ENCODE measurements at places on chromosomes 1 and 21.
A peak's percentile ranks its signal among the peaks of the same experiment; 100 is the strongest.

DNA sequence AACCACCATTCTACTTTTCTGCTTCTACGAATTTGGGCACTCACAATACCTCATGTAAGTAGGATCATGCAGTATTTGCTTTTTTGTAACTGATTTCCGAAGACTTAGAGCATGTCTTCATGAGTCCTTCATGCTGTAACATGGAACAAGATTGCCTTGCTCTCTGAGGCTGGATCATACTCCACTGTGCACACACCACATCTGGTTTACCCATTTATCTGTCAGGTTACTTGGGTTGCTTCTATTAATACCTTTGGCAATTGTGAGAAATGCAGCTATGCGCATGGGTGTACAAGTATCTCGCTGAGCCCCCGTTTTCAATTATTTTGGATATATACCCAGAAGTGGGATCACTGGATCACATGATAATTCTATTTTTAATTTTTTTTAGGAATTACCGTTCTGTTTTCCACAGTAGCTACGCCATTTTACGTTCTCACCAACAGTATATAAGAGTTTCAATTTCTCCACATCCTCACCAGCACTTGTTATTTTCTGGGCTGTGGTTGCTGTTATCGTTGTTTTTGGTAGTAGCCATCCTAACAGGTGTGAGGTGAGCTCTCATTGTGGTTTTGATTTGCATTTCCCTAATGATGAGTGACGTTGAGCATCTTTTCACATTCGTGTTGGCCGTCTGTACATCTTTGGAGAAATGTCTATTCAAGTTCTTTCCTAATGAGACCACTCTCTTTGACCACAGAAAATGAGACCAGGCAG is 10.7 kb upstream of the SLC2A5 start:
- DNase-seq: no peak

DNA sequence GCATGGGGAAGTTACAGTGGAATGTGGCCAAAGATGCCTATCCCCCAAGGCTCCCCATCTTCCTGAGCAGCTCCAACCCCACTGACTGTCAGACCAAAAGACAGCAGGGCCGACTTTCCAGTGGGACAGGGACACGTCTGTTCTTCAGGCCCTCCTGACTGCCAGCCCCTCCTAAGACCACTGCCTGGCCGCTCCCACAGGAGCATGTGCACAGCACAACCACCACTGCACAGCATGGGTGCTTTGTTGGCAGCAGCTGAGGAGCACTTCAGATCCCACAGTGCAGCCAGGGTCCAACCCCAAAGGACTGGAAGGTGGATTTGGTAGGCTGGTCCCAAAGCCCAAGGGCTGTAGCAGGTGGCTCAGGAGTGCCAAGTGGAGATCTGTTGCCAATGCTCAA is 648.3 kb upstream of the BRINP3 start:
- no peak for DNase-seq

DNA sequence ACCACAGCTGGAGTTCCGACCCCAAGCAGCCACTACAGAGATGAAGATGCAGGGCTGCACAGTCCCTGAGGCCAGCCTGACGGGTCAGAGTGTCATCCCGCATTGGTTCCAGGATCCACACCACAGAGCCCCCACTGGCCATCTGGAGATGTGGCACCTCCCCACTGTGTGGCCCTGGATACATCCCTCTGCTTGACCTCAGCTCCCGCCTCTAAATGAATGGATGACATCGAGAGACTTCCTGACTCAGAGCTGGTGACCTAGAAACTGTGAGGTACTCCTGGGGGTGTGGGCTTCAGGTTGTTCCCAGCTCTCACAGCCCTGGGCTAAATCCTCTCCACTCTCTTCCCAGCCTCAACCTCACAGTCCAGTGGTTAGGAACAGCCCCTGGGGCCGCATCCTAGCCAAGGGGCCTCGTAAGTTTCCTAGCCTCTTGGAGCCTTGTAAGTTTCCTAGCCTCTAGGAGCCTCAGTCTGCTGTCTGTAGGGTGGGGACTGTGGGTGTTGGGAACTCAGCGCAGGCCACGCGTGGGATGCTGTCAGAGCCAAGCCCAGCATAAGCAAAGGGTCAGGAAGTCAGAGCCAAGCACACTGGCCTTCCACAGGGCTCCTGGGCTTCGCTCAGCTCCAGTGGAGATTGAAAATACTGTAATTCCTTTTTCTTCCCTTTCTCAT is 87.5 kb upstream of the RUNX3 start:
- no peak for DNase-seq

DNA sequence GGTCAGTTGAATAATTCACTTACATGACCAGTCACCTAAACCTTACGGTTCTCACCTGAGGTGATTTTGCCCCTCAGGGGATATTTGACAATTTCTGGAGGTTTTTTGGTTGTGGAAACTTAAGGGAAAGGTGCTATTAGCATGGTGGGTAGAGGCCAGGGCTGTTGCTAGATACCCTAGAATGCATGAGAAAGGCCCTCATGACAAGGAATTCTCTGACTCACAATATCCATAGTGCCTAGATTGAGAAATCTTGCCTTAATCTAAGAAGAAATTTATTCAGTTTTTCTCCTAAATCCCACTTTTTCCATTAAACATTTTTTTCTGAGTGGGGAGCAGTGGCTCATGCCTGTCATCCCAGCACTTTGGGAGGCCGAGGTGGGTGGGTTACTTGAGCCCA is 119.7 kb downstream of the TGFB2 start:
- no peak for DNase-seq

GRCh38 chr1:171716616-171717015 is 25.2 kb downstream of the VAMP4 start:
- DNase-seq: no peak

- no peak for DNase-seq
These were observed 909 bp upstream of the PAXBP1 start for GRCh38 chr21:32772281-32773047.

- DNase-seq: no peak
These were observed 56.9 kb downstream of the TRABD2B start for GRCh38 chr1:47940326-47940725.

DNA sequence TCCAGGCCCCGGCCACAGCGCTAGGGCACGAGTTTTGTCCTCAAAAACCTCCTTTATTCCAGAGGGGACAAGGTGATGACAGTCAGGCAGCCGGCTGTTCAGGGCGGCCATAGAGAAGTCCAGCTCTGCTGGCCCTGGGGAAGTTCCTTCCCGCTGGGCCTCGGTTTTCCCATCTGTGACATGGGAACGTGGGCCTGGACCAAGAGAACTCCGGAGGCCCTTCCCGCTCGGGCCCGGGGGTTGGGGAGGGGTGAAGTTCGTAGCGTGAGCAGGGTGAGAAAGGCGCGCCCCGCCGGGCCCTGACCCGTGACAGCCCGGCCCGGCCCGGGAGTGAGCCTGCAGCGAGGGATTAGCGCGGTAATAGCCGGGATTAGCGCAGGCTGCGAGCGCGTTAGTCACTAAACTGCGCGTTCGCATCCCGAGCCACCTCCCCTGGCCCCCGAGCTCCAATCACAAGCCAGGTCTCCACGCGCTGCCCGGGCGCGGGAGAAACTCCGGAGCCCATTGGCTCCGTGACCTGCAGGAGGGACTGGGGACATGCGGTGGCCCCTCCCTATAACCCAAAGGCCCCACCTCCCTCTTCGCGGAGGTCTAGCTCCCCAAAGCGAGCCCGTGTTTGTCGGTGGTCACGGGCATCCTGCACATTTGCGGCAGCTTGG is 29.8 kb upstream of the PADI2 start:
- DNase-seq: no peak

- no peak for DNase-seq
These were observed 1643.1 kb upstream of the B3GALT2 start for GRCh38 chr1:194829492-194829891.

DNA sequence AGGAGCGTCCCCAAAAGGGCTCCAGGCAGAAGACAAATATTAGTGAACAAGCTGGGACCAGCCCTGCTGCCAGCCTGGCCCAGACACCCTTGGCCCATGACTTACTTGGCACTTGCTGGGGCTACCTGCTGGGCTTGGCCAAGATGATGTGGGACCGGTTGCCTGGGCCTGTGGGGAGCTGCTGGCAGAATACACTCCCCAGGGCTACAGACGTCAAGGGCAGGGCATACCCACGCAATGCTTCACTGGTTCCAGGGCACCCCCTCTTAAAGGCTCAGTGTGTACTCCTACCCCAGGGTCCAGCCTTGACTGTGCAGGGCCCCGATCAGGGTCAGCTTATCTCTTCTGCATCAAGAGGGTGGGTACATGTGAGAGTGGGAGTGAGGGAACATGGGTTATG is 106.5 kb upstream of the SLC2A1 start:
- no peak for DNase-seq

DNA sequence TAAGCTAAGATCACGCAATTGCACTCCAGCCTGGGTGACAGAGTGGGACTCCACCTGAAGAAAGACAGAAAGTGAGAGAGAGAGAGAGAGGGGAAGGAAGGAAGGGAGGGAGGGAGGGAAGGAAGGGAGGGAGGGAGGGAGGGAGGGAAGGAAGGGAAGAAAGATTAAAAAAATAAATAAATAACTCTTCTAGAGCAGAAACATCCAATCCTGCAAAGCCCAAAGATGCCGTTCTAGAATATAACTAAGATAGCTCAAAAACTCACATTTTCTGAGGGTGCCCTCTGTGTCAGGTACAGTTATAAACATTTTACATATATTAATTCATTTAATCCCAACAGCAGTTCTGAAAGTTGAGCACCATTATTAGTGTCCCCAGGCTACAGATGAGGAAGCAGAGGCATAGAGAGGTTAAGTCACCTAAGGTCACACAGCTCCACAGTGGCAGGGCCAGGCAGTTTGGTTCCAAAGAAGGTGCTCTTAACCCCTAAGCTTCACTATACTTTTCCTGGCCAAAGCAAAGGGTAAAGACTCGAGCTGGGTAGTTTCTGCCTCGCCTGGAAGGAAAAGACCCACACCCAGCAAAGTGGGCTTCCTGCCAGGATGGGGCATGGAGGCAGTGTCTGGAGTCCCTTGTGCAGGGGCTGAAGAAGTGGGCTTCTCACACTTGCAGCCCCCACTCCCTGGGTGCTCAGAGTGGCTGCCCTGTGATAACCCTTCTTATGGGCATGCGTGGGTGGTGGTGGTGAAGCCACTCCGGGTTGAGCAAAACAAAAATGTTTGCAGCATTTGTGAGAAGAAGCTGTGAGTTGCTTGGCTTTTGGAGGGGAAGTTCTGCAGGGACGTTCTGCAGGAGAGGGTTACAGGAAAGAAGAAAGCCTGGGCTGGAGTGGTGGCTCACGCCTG is 7.9 kb upstream of the PIK3CD start:
- no peak for DNase-seq

GRCh38 chr1:216705676-216706075 is 17.6 kb downstream of the ESRRG start:
- DNase-seq: no peak

DNA sequence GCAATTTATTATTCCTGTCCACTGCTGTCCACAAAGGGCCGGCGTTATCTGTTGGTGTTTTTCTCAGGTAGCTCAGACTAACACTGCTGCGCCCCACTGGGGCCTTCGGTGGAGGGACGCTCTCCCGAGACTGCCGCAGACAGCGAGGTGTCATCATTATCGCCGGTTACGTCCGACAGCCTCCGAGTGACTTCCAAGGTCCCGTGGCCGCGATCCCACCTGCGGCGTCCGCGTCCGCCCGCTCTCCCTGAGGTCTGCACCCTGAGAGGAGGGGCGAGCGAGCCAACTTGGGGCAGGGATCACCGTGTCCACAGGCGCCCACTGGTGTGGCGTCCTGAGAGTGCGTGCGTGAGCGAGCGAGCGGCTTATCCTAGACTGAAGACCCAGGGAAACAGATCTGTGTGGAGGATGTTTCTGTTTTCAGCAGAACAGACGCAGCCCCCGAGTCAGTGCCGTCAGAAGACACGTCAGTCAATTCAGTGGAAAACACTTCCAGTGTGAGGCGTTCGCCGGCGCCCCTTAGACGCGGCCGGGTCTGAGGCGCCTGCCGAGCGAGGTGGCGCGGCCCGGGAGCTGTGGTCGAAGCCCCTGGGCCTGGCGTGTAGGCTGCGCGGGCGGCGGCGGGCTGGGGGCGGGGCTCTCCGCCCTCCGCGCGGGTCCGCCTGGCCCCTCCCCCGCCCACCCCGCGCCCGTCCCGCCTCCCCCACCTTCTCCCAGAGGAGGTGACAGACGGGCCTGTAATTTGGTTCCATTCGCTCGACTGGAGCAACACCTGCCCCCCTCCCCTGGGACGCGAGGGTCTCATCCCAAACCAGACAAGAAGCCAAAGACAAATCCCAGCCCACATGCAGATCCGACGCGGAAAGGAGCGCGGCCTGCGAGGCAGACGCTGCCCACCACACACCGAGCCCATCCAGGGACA is 12.6 kb downstream of the NHLH2 start:
- DNase-seq: no peak

DNA sequence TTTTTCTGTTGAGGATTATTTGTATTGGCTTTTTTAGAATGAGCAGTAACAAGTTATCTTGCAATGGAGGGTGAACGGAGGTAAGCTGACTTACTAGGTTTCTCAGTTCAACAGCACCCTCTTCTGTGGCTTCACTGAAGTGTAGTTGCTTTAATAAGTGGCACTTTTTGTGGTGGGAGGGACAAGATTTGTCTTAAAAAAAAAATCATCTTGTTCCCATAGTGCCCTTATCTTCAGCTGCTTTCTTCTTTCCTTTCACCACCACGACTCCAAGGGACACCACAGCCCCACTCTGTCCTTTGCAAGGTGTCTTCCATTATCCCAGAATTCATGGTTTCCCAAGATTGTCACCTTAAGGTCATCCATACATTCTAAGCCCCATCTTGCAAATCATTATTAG is 92.9 kb downstream of the PIGK start:
- DNase-seq: peak; percentile 47

- no peak for DNase-seq
These were observed 3.1 kb downstream of the ADAMTSL4 start for GRCh38 chr1:150552128-150552910.

DNA sequence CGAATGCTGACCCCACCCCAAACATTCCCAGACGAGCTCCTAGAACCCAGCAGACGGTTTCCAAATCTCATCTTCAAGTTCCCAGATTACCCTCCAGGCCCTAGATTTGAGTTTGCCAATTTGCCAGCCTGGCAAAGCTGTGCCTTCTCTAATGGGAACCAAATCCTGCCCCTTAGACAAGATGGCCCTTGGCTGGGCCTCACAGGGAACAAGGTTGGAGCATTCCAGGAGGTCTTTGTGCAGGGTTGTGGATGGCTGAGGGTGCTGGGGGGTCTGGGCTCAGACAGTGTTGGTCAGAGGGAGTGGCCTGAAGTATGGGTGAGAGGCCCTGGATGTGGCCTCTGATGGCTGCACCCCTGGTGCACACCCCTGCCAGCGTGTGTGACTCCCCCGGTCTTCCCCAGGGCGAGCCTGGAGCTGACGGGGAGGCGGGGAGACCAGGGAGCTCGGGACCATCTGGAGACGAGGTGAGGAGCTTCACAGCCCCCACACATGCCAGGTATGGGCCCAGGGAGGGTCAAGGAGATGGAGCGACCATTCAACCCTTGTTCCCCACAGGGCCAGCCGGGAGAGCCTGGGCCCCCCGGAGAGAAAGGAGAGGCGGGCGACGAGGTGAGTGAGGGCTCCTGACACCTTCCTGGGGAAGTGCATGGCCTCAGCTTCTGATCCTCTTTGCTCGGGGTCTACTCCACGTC is 10.2 kb downstream of the COL6A1 start:
- no peak for DNase-seq

DNA sequence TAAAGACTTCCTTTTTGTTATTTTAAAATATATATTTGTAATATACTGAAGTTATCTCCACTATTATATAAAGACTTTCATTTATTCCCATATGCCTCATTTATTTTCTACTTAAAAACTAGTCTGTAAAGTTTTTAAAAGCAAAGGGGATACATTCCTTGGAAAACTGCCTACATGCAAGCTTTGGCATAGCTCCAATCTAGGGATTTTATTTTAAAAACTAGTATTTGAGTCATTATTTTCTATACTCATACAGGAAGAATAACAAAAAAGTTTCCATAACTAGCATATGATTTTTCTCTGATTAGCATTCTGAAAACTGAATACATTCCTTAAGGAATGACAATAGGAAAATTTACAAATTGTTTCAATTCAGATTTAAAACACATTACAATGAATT is 88.9 kb downstream of the COL24A1 start:
- DNase-seq: no peak

All from Panc1 (cell line).